Neural crest cell (in vitro differentiated cells): ENCODE measurements at places on chromosomes 6 and 20.

GRCh38 chr20:50636601-50637540 lies 54.5 kb downstream of the RIPOR3 start:
- no peak overlapping the region for H3K27ac ChIP-seq
- peaks cover 44% of the 10 kb centered on the region for H3K4me1 ChIP-seq
- no peak overlapping the region for H3K4me3 ChIP-seq

- H3K27ac ChIP-seq = no peak overlapping the region
- DNase-seq = no peak
- H3K36me3 ChIP-seq = no peaks in the 10 kb centered on the region
- no peaks in the 10 kb centered on the region for H3K27me3 ChIP-seq
- H3K4me3 ChIP-seq = peak overlapping the region; percentile 23
These were observed 5.8 kb upstream of the SDCBP2 start for GRCh38 chr20:1334761-1335160.

DNA sequence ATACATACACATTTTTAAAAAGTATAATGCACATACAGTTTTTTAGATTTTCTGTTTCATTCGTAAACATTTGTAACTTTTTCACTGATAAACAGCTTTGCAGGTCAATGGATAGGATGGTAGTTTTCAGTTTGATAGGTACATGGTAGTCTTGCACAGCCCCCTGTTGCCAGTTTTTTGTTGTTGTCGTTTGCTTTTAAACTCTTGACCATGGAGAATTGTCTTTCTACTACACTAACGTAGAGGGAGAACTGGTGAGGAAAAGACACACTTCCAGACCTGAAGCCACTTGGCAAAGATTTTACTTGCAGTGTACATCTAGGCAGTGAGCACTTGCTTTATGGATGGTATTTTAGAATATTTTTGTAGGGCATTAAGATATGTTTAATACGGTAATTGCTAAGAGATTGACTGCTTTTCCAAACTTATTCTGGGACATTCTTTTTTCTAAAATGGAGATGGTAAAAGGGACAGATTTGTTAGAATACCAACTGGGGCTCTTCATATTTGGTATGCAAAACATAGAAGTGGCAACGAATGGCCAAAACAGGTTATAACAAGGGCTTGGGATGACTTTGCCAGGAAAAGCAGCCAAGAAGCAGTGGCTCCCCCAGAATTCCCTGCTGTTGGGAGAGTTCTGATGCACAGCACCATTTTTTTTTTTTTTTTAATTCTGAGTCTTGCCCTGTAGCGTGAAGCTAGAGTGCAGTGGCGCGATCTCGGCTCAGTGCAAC lies 1.5 kb downstream of the PYGB start:
- peaks cover 63% of the 10 kb centered on the region for H3K4me1 ChIP-seq
- peak overlapping the region; percentile 90 for H3K27ac ChIP-seq
- peaks cover 17% of the 10 kb centered on the region for H3K27me3 ChIP-seq
- no peaks in the 10 kb centered on the region for H3K36me3 ChIP-seq
- DNase-seq = no peak

- H3K4me3 ChIP-seq = no peak overlapping the region
- no peak overlapping the region for H3K27ac ChIP-seq
- H3K4me1 ChIP-seq = no peaks in the 10 kb centered on the region
- H3K36me3 ChIP-seq = no peaks in the 10 kb centered on the region
- no peak for DNase-seq
These were observed 121.1 kb downstream of the FOXA2 start for GRCh38 chr20:22462975-22463914.

DNA sequence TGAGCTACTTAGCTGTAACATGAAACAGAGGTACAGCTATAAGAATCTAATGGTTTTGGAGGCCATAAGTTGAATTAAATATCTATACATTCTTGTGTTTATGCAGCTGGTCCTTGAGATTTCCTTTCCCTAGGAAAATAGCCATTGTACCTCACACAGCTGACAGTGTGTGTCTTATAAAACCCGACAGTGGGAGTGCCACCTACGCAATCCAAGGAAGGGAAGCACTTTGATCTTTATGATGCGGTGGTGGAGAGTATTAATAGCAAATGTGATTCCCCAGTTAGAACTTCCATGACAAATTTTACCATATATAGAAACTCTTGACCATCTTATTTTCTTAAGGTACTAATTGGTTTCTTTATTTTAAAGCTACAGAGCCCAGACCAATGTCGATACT lies 149.5 kb downstream of the TMEM200A start:
- no peaks in the 10 kb centered on the region for H3K4me1 ChIP-seq
- no peaks in the 10 kb centered on the region for H3K36me3 ChIP-seq
- H3K4me3 ChIP-seq = no peak overlapping the region
- H3K27me3 ChIP-seq = no peaks in the 10 kb centered on the region

DNA sequence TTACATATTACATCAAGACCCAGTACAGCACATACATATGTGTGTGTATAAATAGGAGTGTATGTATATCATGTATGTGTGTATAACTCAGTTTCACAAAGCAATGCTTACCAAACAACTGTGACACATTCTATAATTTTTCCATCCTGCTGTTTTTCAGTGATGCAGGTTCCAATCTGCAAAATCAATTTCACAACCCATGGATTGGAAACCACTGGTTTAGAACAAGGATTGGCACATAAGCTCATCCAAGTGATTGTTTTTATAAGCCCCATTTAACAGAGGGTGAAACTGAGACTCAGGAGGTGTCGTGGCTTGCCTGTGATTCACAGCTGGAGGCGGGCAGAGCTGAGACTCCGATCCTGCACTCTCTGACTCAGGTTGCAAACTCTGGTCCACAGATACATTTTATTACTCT lies 158.2 kb downstream of the ZMYND8 start:
- no peak overlapping the region for H3K27ac ChIP-seq
- DNase-seq = no peak
- peaks cover 7% of the 10 kb centered on the region for H3K4me1 ChIP-seq
- no peak overlapping the region for H3K4me3 ChIP-seq

GRCh38 chr6:119612911-119613381 lies 263.4 kb upstream of the MAN1A1 start:
- no peaks in the 10 kb centered on the region for H3K36me3 ChIP-seq
- H3K4me3 ChIP-seq = no peak overlapping the region
- no peaks in the 10 kb centered on the region for H3K27me3 ChIP-seq
- no peak for DNase-seq

- no peaks in the 10 kb centered on the region for H3K4me1 ChIP-seq
- H3K27me3 ChIP-seq = no peaks in the 10 kb centered on the region
- DNase-seq = no peak
These were observed 12.2 kb downstream of the SLC17A9 start for GRCh38 chr20:62964700-62965099.

DNA sequence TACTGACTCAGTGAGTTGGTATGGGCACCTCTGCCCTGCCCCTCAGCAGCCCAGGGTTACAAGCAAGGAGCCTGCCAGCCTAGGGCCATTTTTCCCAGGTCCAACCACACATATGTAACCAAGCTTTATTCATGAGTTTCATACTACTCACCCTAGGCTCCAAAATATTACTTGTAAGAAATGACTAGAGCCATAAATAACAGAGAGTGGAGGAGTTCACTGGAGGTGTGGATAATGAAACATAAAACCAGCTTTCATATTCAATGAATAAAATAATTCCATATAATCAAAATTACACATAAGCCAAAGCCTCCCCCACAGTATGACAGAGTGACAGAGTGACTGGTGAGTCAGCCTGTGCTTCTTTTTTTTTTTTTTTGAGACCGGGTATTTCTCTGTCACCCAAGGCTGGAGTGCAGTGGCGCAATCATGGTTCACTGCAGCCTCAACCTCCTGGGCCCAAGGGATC lies 229.8 kb upstream of the SASH1 start:
- peak overlapping the region; percentile 44 for H3K27ac ChIP-seq
- peaks cover 2% of the 10 kb centered on the region for H3K36me3 ChIP-seq
- no peak overlapping the region for H3K4me3 ChIP-seq
- no peak for DNase-seq
- peaks cover 4% of the 10 kb centered on the region for H3K4me1 ChIP-seq

- H3K4me1 ChIP-seq = no peaks in the 10 kb centered on the region
- no peak for DNase-seq
- no peak overlapping the region for H3K4me3 ChIP-seq
- no peaks in the 10 kb centered on the region for H3K27me3 ChIP-seq
- no peak overlapping the region for H3K27ac ChIP-seq
- H3K36me3 ChIP-seq = peaks cover 9% of the 10 kb centered on the region
These were observed 16.8 kb downstream of the LAMA4 start for GRCh38 chr6:112237595-112237994.

- H3K27ac ChIP-seq = no peak overlapping the region
- no peaks in the 10 kb centered on the region for H3K27me3 ChIP-seq
- H3K4me1 ChIP-seq = peaks cover 8% of the 10 kb centered on the region
- no peaks in the 10 kb centered on the region for H3K36me3 ChIP-seq
- DNase-seq = no peak
These were observed 39.1 kb downstream of the SUN5 start for GRCh38 chr20:32965115-32965514.

DNA sequence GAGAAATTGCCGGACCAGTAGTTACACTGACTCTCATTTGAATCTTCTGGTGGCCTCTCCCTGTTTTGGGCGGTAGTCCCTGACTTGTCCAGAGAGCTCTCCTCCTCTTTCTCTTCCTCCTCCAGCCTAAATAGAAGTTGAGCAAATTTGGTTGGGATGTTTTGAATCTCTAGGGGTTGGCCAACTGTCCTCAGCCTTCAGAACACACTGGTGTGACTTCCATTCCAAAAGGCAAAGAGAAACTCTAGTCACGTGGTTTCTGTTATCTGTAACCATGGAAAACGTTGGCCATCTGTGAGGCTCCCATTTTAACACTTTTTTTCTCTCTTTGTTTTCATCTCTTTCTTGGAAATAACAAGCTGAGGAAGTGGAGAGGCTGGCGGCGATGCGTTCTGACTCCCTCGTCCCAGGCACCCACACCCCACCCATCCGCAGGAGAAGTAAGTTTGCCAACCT lies 275.3 kb downstream of the TBC1D7 start:
- H3K4me3 ChIP-seq = no peak overlapping the region
- H3K27me3 ChIP-seq = no peaks in the 10 kb centered on the region
- H3K36me3 ChIP-seq = no peaks in the 10 kb centered on the region
- no peak for DNase-seq
- H3K27ac ChIP-seq = no peak overlapping the region

DNA sequence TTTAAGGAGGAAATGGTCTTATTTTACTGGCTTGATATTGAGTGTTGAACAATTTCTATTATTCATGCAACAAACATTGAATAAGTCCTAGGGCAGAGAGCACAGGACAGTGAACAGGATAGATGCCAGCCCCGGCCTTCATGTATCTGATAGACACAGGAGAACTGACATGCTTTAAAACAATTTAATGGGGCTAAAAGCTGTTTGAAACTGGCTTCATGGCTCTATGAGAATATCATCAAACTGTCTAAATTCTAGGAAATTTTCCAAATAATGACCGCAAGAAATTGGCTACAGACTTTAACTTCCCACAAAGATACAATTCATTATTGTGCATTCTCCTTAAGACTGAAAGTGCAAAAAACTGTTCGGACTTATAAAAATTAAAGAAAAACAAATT lies 69.0 kb downstream of the ID4 start:
- DNase-seq = no peak
- H3K27ac ChIP-seq = no peak overlapping the region
- peaks cover 25% of the 10 kb centered on the region for H3K4me1 ChIP-seq
- no peaks in the 10 kb centered on the region for H3K36me3 ChIP-seq
- H3K4me3 ChIP-seq = no peak overlapping the region

DNA sequence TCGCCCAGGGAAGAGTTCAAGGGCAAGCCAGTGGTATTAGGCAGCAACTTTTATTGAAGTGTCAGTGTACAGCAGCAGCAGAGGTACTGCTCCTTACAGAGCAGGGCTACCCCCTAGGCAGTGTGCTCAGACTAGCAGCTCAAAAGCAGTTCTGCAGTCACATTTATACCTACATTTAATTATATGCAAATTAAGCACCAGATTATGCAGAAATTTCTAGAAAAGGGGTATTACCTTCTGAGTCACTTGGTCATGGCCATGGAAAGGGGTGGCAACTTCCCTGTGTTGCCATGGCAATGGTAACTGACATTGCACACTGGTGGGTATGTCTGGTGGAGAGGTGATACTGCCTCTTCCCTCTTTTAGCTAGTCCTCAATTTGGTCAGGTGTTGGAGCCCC lies 2.1 kb upstream of the ZKSCAN4 start:
- no peak for DNase-seq
- H3K4me1 ChIP-seq = peaks cover 24% of the 10 kb centered on the region
- H3K27ac ChIP-seq = no peak overlapping the region
- peaks cover 5% of the 10 kb centered on the region for H3K27me3 ChIP-seq

DNA sequence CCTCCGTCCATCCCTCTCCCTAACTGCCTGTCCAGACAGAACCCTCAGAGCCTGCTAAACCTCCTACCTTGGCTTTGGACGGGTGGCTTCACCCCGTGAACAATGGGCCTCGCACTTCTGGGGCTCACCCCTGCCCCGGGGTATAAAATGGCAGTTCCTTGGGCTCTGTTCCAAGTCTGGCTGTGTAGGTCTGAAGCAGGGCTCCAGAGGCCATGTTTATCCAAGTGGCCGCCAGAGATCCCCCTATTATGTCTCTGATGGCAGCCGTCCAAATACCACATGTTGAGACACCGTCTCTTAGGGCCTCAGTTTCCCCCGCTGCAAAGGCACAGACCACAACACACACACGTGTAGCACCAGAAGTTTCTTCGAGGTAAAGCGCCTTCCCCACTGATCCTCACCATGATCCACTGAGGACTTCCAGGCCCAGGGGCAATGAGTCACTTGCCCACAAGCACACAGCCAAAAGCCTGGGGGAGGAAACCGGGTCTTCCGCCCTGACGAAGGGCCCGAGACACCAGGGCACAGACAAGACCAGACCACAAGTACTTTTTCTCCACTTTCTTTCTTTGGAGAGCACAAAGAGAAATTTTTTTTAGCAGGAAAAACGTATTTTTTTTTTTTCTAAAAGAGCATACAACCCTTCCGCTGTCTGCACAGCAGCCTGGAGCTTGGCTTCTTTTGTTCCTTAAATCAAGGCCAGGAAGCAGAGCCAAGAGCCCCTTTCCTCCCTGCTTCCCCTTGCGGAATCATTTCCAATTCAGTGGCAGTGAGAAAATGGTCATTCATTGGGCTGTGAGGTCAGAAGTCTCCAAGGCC lies 11.8 kb downstream of the CPNE5 start:
- H3K4me3 ChIP-seq = peak overlapping the region; percentile 38
- no peaks in the 10 kb centered on the region for H3K27me3 ChIP-seq

DNA sequence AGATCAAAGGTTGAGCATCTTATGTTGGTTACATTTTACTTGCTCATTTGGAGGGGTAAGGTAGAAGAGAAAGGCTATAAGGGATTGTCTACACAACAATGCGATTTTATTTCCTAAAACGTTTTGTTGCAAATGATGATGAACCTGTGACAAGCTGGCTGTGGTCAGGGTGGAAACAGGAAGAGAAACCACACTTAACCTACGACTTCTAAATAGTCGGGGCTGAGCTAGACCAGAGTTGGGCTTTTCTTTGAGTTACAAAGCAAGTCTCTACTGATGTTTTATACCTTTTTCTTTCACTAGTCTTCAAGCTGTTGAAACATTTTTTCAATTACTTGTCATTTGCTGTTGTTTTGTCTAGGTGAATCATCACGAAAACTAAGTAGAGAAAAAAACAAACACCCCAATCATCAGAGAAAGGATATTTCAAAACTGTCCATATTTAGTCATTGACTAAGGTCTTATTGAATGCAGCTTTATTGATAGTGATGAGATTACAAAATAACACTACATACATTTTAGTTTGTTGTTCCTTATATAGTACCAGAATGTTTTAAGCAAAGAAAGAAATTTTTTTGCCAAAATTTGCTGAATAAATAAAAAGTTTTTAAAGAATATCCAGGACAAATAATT lies 18.0 kb downstream of the KLHL31 start:
- H3K4me1 ChIP-seq = peaks cover 6% of the 10 kb centered on the region
- DNase-seq = no peak
- no peak overlapping the region for H3K27ac ChIP-seq
- H3K4me3 ChIP-seq = no peak overlapping the region
- H3K27me3 ChIP-seq = peaks cover 8% of the 10 kb centered on the region
